ENCODE measurements at places on chromosomes 6 and 20. TPM values are rescaled to one million over a fixed set of nuclear protein-coding genes. Genes with fewer than 3 reads are reported as not detected.

DNA sequence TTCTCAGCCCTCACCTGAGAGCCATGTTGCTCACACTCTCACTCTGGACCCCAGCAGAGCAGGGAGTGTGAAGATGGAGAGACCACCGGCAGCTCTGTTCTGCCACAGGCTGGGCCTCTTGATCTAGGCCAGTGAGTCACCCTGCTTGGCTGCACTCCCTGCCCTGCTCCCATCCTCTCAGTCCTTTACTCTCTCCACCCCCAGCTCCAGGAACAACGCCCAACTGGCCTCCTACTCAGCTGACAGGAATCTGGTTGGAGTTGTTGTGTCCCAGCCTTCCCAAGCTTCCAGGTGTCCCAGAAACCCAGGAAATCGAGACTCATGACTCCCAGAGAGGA, at the start of gene PSORS1C1:
Gene PSORS1C1 (plus strand): TSS at position 260 of the 338 bp plus-strand sequence. CDS start 14,833 bp downstream, outside the sequence.
- no peaks in the 10 kb centered on the region for H3K36me3 ChIP-seq
- no peaks in the 10 kb centered on the region for H3K4me1 ChIP-seq
- no peak within 1 kb of the TSS for H3K27ac ChIP-seq
- DNase-seq, result no peak
- H3K4me3 ChIP-seq, result no peak within 1 kb of the TSS

Gene LY6G5B
- total RNA-seq, result 16.7 TPM

GRCh38 chr6:108914235-108915022, 66.2 kb downstream of the ARMC2 start:
- H3K4me3 ChIP-seq, result no peak overlapping the region
- peak overlapping the region; percentile 21 for H3K27ac ChIP-seq
- H3K36me3 ChIP-seq, result no peaks in the 10 kb centered on the region

DNA sequence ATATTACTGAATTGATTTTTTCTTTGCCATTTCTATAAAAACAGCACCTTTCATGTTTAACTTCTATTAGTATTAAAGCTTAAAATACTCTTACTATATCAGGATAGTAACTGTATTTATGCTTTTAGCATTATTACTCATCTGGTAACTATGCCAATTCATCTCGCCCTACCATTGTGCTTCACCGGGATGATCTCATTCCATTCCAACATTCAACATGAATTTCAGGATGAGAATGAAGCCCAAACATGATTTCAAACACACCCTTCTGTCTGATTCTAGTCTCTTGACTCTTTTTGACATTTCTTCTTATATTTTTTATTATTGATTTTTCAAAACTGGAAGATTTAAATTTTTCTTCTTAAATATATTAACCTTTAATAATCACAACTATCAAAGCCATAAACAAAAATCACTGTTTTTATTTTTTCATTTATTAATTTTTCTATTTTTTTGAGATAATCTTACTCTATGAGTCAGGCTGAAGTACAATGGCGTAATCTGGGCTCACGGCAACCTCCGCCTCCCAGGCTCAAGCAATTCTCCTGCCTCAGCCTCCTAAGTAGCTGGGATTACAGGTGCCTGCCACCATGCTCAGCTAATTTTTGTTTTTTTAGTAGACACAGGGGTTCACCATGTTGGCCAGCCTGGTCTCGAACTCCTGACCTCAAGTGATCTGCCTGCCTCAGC, 46.7 kb downstream of the GJA1 start:
- no peak for DNase-seq
- no peak overlapping the region for H3K27ac ChIP-seq
- H3K27me3 ChIP-seq, result no peaks in the 10 kb centered on the region

GRCh38 chr6:31663961-31664789, 622 bp downstream of the GPANK1 start:
- H3K36me3 ChIP-seq, result peaks cover 89% of the 10 kb centered on the region
- H3K4me1 ChIP-seq, result peaks cover 82% of the 10 kb centered on the region
- peak; percentile 36 for DNase-seq
- peak overlapping the region; percentile 86 for H3K4me3 ChIP-seq
- no peaks in the 10 kb centered on the region for H3K27me3 ChIP-seq

DNA sequence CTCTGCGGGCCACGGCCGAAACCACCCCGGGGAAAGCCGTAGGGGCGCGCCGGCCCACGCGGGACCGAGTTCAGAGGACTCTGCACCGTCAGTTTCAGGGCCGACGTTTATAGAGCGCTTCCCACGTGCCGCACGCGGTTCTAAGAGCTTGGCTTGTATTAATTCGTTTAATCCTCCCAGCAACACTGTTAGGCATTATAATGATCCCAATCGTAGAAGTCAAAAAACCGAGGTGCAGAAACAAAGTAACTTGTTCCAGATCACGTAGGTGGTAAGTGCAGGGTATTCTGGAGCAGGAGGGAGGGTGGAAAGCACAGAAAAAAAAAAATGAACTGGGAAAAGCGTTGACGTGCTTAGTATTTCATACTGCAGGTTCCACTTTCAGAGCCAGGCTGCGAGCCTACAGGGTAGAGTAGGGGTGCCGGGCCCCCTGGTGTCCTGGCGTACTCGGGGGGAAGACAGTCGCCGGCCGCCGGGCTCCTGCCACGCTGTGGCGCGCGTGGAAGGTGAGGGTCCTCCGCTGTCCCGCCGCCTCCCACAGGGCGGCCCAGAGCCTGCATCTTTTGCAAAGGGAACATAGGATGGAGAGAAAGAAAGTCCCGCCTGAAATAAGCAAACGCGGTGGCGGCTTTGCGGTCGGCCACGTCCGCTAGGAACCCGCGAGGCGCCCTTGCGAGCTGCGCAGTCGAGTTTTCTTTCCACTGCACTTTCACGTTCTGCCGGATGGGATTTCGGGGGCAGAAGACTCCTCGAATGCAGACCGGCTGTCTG, 10.2 kb upstream of the FOXF2 start:
- no peaks in the 10 kb centered on the region for H3K36me3 ChIP-seq
- peak; percentile 38 for DNase-seq
- H3K4me3 ChIP-seq, result no peak overlapping the region
- H3K27ac ChIP-seq, result peak overlapping the region; percentile 1
- peaks cover 17% of the 10 kb centered on the region for H3K4me1 ChIP-seq

- no peaks in the 10 kb centered on the region for H3K36me3 ChIP-seq
- peaks cover 14% of the 10 kb centered on the region for H3K27me3 ChIP-seq
- peaks cover 2% of the 10 kb centered on the region for H3K4me1 ChIP-seq
- no peak overlapping the region for H3K27ac ChIP-seq
- DNase-seq, result no peak
These were observed 10.6 kb upstream of the KIF13A start for GRCh38 chr6:17998003-17998402.

Gene POM121L2
- total RNA-seq, result not detected

- H3K4me1 ChIP-seq, result peaks cover 17% of the 10 kb centered on the region
- H3K36me3 ChIP-seq, result peaks cover 4% of the 10 kb centered on the region
- no peak overlapping the region for H3K4me3 ChIP-seq
These were observed 9.7 kb upstream of the FBXO30 start for GRCh38 chr6:145824344-145824743.

GRCh38 chr6:117498159-117498558, 15.7 kb downstream of the DCBLD1 start:
- H3K36me3 ChIP-seq, result no peaks in the 10 kb centered on the region
- H3K4me1 ChIP-seq, result peaks cover 23% of the 10 kb centered on the region
- no peak for DNase-seq
- no peak overlapping the region for H3K4me3 ChIP-seq

DNA sequence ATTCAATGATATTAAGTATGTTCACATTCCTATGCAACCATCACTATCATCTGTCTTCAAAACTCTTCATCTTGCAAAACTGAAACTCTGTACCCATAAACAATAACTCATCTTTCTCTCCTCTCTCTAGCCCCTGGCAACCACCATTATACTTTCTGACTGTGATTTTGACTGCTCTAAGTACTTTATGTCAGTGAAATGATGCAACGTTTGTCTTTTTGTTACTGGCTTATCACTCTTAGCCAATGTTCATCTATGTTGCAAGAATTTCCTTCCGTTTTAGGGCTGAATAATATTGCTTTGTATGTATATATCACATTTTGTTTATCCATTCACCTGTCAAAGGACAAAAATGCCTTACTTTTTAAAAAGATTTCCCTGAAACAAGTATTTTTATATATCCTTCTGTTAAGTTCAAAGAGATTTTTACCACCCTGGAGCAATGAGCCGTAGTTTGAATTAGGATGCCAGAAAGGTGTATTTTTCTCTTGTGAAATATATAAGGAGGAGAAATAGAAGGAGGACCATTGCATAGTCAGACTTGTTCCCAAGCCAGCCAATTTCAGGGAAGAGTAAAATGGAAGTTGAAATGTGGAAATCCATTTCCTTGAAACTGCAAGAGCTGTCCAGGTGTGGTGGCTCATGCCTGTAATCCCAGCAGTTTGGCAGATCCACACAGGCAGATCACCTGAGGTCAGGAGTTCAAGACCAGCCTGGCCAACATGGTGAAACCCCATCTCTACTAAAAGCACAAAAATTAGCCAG, 4.0 kb upstream of the CGAS start:
- H3K27ac ChIP-seq, result peak overlapping the region; percentile 88
- H3K27me3 ChIP-seq, result no peaks in the 10 kb centered on the region
- H3K4me1 ChIP-seq, result peaks cover 61% of the 10 kb centered on the region
- no peak for DNase-seq
- H3K36me3 ChIP-seq, result peaks cover 6% of the 10 kb centered on the region

- peaks cover 88% of the 10 kb centered on the region for H3K4me1 ChIP-seq
- no peaks in the 10 kb centered on the region for H3K27me3 ChIP-seq
- H3K4me3 ChIP-seq, result peak overlapping the region; percentile 91
- peak overlapping the region; percentile 95 for H3K27ac ChIP-seq
- H3K36me3 ChIP-seq, result peaks cover 46% of the 10 kb centered on the region
These were observed 1.7 kb downstream of the UBE2V1 start for GRCh38 chr20:50111120-50111828.

DNA sequence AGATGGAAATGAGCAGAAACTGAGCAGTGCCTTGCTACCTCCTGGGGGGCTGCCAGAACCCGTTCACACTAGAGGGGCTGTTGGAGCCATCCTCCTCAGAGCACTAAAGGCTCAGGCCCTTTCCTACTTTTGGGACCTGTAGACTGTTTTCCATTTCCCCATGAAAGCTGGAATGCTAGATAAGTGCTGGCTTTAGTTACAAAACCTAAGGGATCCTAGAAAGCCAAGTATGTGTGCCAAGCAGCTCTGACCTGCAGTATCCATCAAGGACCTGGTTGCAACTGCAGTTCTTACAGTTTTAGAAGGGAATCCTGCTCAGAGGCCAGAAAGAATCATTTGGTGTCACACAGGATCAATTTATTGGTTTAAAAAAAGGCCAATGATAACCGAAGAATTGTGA, 176.7 kb upstream of the COL21A1 start:
- H3K4me3 ChIP-seq, result no peak overlapping the region
- H3K27ac ChIP-seq, result no peak overlapping the region
- no peaks in the 10 kb centered on the region for H3K27me3 ChIP-seq
- no peaks in the 10 kb centered on the region for H3K4me1 ChIP-seq

- no peaks in the 10 kb centered on the region for H3K36me3 ChIP-seq
- peaks cover 7% of the 10 kb centered on the region for H3K4me1 ChIP-seq
- peak; percentile 45 for DNase-seq
- peaks cover 25% of the 10 kb centered on the region for H3K27me3 ChIP-seq
These were observed 10.6 kb downstream of the TAAR1 start for GRCh38 chr6:132648356-132648755.

Gene MYT1
- total RNA-seq, result not detected

- H3K27ac ChIP-seq, result no peak within 1 kb of the TSS
- H3K4me3 ChIP-seq, result no peak within 1 kb of the TSS
- peaks cover 7% of the 10 kb centered on the region for H3K4me1 ChIP-seq
- peak; percentile 38 for DNase-seq
- peaks cover 7% of the 10 kb centered on the region for H3K36me3 ChIP-seq
These were observed at the start of gene NKAPL for GRCh38 chr6:28258877-28259777. Gene NKAPL, plus strand, starts transcription at chr6:28259297. Its CDS starts 75 bp downstream, at chr6:28259372.

Gene HSPA1L
- 2.8 TPM for total RNA-seq

Gene CCR6
- total RNA-seq, result 20.3 TPM

Gene SDHAF4
- 9.8 TPM for total RNA-seq

Gene LPA
- not detected for total RNA-seq

Gene KIF25
- not detected for total RNA-seq

DNA sequence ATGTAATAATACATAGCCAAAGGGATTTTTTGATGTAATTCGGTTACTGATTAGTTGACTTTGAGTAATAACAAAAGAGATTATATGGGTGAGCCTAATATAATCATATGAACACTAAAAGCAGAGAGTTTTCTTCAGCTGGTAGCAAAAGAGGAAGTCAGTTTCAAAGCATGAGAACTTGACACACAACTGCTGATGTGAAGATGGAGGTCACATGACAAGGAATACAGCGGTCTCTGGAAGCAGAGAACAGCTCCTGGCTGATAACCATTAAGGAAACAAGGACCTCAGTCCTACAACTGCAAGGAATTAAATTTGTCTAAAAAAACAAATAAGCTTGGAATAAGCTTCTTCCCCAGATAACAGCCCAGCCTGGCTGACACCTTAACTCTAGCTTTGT, 154.5 kb upstream of the PRND start:
- peaks cover 23% of the 10 kb centered on the region for H3K27me3 ChIP-seq
- no peak for DNase-seq
- no peak overlapping the region for H3K4me3 ChIP-seq

DNA sequence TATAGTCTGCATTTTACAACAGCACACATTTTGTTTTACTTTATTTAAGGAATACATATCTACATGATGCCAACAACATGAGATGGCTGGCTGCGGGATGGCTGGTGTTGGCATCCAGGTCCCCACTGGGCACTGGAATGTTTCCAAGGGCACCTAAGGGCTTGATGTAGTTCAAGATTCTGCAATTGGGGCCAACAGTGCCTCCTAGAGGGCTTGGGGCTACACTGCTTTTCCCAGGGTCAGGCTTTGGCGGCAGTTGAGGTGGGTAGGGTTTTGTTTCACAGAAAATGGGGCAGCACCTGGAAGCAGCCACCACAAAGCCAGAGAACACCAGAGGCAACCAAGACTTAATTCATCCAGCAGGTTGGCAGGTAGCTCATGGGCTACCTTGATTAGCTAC, 202.2 kb upstream of the PRND start:
- peaks cover 21% of the 10 kb centered on the region for H3K27me3 ChIP-seq
- no peaks in the 10 kb centered on the region for H3K4me1 ChIP-seq
- DNase-seq, result peak; percentile 40
- no peaks in the 10 kb centered on the region for H3K36me3 ChIP-seq
- H3K27ac ChIP-seq, result no peak overlapping the region
- H3K4me3 ChIP-seq, result no peak overlapping the region

- DNase-seq, result no peak
- no peaks in the 10 kb centered on the region for H3K27me3 ChIP-seq
- no peak overlapping the region for H3K4me3 ChIP-seq
These were observed 130.4 kb downstream of the GJA10 start for GRCh38 chr6:90024633-90025032.

- no peaks in the 10 kb centered on the region for H3K4me1 ChIP-seq
- no peaks in the 10 kb centered on the region for H3K36me3 ChIP-seq
- no peak overlapping the region for H3K27ac ChIP-seq
- no peak overlapping the region for H3K4me3 ChIP-seq
- no peaks in the 10 kb centered on the region for H3K27me3 ChIP-seq
These were observed 1026.6 kb upstream of the MAP3K7 start for GRCh38 chr6:91613481-91613880.

- peaks cover 57% of the 10 kb centered on the region for H3K4me1 ChIP-seq
- no peak overlapping the region for H3K4me3 ChIP-seq
- no peaks in the 10 kb centered on the region for H3K27me3 ChIP-seq
- peaks cover 21% of the 10 kb centered on the region for H3K36me3 ChIP-seq
- DNase-seq, result peak; percentile 38
These were observed 3.3 kb upstream of the ASXL1 start for GRCh38 chr20:32354592-32355416.

- no peaks in the 10 kb centered on the region for H3K27me3 ChIP-seq
- no peak for DNase-seq
- H3K4me1 ChIP-seq, result peaks cover 1% of the 10 kb centered on the region
- H3K4me3 ChIP-seq, result no peak overlapping the region
- H3K36me3 ChIP-seq, result peaks cover 47% of the 10 kb centered on the region
- no peak overlapping the region for H3K27ac ChIP-seq
These were observed 90.9 kb downstream of the SCAF8 start for GRCh38 chr6:154824076-154824475.

All from activated CD4-positive, alpha-beta memory T cell treated with anti-CD3 and anti-CD28 coated beads, Interleukin-2, amount 10 ng/mL, durations not matched to agents 7 days and 5 days (primary cell).